Chondrocyte (in vitro differentiated cells): ENCODE measurements at places on chromosomes 2 and 18. TPM values are rescaled to one million over a fixed set of nuclear protein-coding genes. Genes with fewer than 3 reads are reported as not detected.
A peak's percentile ranks its signal among the peaks of the same experiment; 100 is the strongest.

GRCh38 chr2:178306352-178307073 is 112.2 kb downstream of the OSBPL6 start:
- no peak overlapping the region for H3K27ac ChIP-seq
- H3K4me1 ChIP-seq = no peaks in the 10 kb centered on the region
- no peaks in the 10 kb centered on the region for H3K27me3 ChIP-seq
- DNase-seq = no peak

The LYPD1 gene
- 4.1 to 5.0 TPM in 2 of 3 replicates, not detected in the other for total RNA-seq

DNA sequence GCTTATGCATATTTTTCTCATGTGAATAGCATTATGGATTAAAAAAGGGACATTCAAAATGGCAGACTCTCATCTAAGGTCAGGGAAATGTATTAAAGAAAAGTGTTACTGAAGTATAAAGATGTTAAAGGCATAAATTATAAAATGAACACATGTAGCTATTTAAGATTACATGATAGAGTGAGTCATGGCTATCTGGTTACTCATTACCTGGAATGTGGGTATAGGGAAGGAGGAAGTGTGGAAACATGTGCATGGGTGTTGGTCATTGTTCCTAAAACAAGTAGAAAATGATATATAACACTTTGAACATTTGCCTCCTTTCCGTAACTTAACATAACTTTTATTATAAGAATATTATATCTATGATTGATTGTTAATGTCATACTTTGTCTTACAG is 66.4 kb downstream of the MYO1B start:
- H3K27ac ChIP-seq = peak overlapping the region; percentile 36
- peaks cover 22% of the 10 kb centered on the region for H3K4me1 ChIP-seq
- DNase-seq = no peak
- H3K36me3 ChIP-seq = no peaks in the 10 kb centered on the region
- H3K27me3 ChIP-seq = no peaks in the 10 kb centered on the region

- peaks cover 11% of the 10 kb centered on the region for H3K4me1 ChIP-seq
- H3K36me3 ChIP-seq = peaks cover 4% of the 10 kb centered on the region
- H3K4me3 ChIP-seq = no peak overlapping the region
- DNase-seq = peak; percentile 57
- peaks cover 14% of the 10 kb centered on the region for H3K27me3 ChIP-seq
Observed at GRCh38 chr2:238928520-238929241, 80.8 kb downstream of the TWIST2 start.

DNA sequence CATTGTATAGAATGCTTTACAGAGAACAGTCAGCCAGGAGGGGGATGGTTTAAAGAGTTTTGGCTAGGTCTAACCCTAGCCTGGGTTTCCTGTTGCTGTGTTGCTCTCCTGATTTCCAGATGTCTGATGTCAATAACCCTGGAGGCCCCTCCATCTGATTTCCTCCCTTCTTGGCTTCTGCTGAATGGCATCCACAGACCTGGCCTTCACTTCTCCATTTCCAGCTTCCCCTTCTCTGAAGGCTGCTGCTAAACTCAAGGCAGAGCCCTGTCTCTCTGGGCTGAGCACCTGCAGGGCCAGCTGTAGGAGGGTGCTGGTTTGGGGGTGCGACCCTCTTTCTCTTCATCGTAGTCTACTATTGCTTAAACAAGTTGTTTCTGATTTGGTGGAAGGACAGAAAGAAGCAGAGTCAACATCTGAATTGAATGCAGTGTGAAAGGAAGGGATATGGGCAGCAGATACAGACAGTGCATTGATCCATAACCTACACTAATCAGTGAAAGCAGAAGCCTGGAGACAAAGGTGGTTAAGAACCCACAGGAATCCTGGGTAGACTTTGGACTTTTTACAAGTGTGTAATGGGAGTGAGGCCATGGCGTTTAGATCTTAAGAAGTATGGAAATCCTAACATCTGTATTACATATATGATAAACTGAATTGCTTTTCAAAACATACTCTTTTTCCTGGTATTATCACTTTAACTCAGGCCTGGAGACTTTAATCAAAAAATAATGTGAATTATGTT is 153.6 kb downstream of the HRH4 start:
- no peaks in the 10 kb centered on the region for H3K4me1 ChIP-seq
- H3K27me3 ChIP-seq = no peaks in the 10 kb centered on the region
- no peak overlapping the region for H3K4me3 ChIP-seq
- no peaks in the 10 kb centered on the region for H3K36me3 ChIP-seq
- H3K27ac ChIP-seq = no peak overlapping the region

DNA sequence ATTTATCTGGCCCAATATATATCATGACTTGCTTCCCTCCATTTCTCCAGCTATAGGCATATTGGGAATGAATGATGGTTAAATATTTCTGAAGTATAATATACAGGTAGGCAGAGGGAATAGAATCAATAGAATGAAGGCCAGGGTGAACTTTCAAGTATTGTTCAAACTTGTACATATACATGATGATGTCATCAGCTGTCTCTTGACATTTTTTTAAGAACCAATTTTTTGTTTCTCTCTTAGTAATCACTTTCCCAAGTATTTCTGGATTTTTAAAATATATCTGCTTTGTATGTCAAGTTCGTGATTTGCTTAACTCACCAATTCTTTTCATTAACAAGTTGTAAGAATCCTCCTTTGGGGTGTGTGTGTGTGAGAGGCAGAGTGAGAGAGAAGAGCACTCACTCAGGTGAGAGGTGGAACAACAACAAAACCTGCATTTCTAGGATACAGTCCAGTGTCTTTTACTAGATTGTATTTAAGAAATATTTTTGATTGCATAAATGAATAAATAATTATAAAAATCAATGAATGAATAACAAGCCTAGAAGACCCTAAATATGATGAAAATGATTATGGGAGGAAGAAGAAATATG is 1239.1 kb downstream of the LRP1B start:
- H3K27ac ChIP-seq = no peak overlapping the region
- H3K36me3 ChIP-seq = no peaks in the 10 kb centered on the region
- no peak overlapping the region for H3K4me3 ChIP-seq

The CPLX4 gene
- not detected in 3 replicates for total RNA-seq
